MCF 10A (cell line): ENCODE measurements at places on chromosomes 3 and 15.

GRCh38 chr3:168096210-168096652 is 507 bp upstream of the GOLIM4 start:
- DNase-seq, result peak; percentile 91

DNA sequence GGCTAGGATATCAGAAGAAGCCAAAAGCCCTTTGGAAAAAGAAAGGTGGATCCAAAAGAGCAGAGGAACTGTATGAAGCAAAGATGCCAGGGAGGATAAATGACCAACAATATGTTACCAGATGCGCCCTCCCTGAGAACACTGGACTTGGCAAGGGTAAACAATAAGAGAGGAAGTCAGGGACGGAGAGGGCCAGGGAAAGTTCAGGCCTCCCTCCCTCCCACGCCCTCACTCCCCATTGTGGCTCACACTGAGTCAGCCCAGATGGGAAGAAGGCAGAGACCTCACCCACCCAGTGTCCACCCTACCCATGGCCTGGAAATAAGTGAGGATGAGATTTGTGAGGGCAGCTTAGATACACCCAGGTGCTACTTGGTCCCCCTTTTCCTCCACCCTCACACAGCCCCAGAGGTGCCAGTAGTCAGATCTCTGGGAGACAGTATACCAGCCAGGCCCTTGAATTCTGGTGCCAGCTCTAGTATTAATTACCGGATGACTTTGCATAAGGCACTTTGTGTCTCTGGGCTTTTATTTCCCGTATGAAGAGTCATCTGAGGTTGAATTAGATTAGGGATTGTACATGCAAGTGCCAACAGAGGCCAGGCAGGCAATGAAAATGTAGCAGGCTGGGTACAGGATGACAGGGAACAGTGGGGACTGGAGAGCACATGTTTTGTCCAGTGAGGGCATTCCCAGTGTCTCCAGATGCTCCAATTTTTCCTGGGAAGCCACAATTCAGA is 35.1 kb upstream of the FRMD4B start:
- DNase-seq, result peak; percentile 63

GRCh38 chr3:88775026-88775690 is 332.3 kb upstream of the EPHA3 start:
- no peak for DNase-seq

DNA sequence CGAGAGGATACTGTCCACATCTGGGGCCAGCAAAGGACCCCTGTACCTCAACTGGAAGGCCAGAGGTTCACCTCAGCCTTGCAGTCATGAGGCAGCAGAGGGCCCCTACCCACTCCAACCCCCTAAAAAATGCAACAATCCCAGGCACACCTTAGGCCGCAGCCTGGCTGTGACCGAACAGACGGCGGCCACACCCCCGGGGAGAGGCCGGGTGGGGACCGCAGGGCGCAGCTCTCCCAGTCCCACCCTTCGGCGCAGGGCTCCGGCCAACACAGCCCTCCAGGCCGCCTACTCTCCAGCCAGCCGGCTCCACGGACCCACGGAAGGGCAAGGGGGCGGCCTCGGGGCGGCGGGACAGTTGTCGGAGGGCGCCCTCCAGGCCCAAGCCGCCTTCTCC is 457 bp upstream of the DNAJA4 start:
- no peak for DNase-seq

- peak; percentile 47 for DNase-seq
These were observed 525 bp downstream of the SETD2 start for GRCh38 chr3:47163169-47164006.

DNA sequence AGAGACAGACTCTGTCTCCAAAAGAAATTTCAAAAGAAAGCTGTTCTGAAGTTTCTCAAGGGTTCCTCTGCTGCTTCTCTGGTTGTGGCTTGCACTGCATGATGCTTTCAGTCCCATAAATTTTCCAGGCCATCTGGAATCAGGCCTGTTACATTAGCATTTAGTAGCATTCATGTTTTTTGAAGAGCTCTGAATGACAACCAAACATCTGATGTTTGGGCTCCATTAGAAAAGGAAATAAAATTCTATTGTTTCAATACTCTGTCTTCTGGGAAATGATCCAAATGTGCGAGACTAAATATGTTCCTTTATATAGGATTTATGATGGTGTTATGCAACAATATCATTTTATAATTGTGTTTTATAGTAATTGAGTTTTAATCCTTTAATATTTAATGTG is 455.8 kb downstream of the GABRG3 start:
- DNase-seq, result no peak

DNA sequence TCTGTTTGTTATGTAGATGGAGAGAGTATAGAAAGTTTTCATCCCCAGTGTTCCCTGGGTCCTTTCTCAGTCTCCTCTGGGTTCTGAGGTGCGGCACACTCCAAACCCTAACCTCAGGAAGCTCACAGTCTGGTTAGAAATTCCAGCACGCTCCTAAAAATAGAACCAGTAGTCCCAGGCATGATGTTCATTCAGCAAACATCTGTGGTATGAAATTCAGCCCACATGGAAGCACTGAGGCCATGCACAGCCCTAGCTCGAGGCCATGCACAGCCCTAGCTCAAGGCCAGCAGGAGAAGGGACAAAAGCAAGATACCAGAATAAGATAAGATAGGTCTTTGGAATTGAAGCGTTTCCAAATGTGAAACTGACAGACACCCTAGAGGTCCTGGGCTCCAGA is 82.3 kb upstream of the OXTR start:
- peak; percentile 16 for DNase-seq

GRCh38 chr15:31405200-31405920 is 78.7 kb downstream of the KLF13 start:
- DNase-seq, result peak; percentile 30

GRCh38 chr3:123759311-123759710 is 124.8 kb downstream of the MYLK start:
- DNase-seq, result no peak

- DNase-seq, result peak; percentile 28
These were observed 228.8 kb upstream of the PEX5L start for GRCh38 chr3:180265551-180265950.

GRCh38 chr3:48142316-48142870 is 45.8 kb downstream of the CDC25A start:
- DNase-seq, result peak; percentile 56

DNA sequence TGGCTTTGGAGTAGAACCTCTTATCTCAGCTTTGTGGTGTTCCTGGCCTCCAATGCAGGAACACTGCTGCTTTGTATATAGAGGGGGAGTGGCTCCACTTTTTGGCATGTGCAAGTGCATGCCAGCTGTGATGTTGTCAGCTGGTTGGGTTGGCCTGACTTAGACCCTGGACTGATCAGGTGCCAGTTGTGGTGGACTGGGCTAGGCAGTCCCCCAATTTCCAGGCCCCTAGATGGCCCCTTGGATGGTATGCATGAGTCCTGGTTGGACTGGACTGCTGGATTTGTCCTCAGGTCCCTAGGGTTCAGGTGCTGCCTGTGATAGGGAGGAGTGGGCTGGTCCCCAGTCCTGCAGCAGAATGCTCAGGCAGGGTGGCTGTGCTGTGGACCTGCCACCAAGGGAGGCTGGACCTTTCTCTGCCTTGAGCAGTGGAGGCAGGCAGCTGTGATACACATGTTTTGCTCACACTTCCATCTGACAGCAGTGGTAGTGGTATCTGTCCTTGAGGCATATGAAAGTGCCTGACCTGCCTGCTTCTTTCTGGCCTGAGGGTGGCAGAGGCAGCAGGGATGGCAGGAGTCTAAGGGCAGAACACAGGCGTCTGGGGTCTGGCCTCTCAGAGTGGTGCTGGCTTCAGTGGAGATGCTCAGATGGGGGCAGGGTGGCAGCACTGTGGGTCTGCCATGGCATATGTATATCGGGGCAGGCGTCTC is 74.8 kb downstream of the STXBP5L start:
- DNase-seq, result no peak

- no peak for DNase-seq
These were observed 58.8 kb downstream of the CACNA1D start for GRCh38 chr3:53553200-53553599.

DNA sequence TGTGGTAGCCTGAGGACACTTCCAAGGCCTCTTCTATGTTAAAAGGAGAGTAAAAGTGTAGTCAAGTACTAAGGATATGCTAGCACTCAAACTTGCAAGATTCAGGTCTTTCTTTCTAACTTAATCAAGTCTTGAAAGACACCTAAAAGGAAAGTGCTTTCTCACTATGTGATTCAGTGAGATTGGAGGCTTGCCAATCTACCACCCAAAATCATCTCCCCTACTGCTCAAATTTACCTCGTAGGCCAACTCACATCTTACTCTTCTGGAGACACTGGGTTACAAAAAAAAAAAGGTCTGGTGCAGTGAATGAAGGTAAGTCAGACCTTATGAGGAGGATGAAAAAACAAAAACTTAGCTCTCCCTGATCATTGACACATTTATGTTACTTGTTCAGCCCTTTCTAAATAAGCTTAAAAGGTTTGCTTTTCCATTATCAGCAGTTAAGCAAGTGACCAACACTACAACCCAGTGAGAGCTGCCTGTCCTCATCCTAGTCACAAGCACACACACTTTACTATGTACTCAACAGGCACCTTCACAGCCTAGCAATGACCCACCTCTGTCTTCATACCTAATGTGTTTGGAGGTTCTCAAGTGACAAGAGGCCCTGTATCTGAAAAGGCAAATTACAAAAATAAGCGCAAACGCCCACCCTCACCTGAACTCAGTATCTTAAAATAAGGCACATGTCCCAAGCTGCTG is 19.6 kb downstream of the SUMF1 start:
- no peak for DNase-seq

GRCh38 chr15:60520013-60520824 is 41.3 kb upstream of the ICE2 start:
- DNase-seq, result peak; percentile 70

DNA sequence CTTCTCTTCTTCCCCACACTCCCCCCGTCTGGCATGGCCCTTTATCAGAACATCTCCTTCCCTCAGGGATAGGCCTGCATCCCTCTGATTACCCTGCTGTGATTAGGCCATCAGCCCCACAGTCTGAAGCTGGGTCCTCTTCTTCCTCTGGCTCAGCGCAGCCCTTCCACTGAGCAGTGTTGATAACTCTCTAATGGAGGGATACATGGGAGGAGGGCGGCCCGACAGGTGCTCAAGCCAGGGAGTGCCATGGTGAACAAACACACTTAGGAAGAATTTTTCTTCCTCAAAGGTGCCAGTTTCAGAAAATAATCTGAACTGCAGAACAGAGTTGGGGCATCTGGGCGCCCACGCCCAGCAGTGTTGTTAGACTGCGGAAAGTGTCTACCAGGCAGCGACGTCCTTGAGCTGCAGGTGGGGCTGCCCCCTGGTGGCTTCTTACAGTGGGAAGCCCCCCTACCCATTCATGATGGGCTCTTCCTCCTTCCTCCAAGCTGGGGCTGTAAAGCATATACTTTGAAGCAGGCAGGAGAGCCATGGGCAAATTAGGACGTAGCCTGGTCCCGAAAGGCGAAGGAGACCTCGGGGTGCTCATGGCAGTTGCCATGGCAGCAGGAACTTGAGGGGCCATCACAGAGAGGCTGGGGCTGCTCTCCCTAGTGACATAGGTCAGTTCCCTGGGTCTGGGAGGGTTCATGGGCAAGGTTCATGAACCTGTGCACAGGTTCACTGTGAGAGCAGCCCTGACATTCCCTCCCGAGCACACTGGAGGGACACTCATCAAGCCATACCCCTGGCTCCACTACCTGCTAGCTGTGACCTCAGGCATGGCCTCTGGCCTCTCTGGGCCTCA is 33.2 kb upstream of the NR2C2 start:
- no peak for DNase-seq

- no peak for DNase-seq
These were observed 124.8 kb upstream of the ST8SIA2 start for GRCh38 chr15:92268900-92269299.

- no peak for DNase-seq
These were observed 26.8 kb downstream of the ARIH2 start for GRCh38 chr3:48945432-48945831.

DNA sequence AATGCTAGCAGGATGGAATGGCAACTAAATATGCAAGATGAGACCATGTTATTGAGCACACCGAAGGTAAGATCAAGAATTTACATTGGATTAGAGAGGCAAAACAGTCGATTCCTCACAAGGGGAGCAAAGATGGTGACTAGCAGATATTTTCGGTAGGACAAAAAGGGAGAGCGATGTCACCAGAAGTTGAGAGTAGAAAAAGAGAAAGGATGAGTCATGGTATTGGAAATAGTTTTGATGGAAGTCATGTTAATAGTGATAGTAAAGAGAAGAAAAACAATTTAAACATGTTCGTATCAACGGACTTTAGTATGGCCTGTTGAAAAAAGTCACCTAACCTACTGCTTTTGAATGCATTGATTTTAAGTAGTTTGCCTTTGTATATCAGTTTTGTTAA is 55.0 kb downstream of the UBE2E2 start:
- no peak for DNase-seq

DNA sequence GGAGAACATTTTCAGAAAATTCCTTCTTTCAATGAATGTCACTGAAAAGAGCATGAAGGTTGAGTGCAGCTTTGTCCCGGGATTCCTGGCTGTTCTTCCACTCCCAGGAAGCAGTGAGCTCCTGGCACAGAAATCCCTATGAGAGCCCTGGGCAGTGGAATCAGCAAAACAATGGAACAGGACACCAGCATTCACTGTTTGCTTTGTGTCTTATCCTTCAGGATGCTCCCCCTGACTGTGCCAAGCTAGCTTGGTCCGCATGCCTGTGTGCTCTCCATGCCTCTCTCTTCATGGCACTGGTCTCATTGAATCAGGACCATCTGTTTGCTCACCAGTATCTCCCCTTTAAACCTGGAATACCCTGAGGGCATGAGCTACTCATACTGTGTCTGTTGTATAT is 102.0 kb upstream of the GADL1 start:
- DNase-seq, result no peak

DNA sequence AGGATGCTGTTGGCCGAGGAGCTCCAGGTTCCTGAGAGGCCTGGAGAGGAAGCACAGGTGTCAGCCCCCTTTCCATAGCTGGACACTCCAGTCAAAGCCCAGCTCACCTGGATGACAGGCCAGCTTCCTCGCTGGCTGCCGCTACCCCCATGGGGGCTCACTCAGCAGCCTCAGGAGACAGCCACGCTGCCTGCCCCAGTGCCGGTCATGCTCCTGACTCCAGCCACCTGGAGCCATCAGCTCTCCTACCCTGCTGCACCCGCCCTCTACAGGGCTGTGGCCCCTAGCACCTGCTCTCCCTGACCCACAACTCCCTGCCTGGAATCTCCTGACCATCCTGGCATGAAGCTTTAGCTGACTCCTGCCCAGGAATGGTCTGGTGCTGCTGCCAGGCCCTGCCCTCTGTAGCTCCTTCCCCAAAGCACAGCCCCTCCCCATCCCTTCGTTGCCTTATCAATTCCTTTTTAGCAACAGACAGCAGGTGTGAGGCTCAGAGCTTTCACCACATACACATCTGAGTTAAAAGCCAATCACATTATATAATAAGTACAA is 94.2 kb downstream of the NUP210 start:
- DNase-seq, result no peak

GRCh38 chr3:89059211-89059925 is 48.1 kb upstream of the EPHA3 start:
- DNase-seq, result peak; percentile 44
